ENCODE measurements at places on chromosomes 7 and 10. TPM values are rescaled to one million over a fixed set of nuclear protein-coding genes. Genes with fewer than 3 reads are reported as not detected.

TMEM139 gene
- 70.5 TPM for total RNA-seq

COX19 gene
- total RNA-seq: 10.0 TPM

MMRN2 gene
- total RNA-seq: 0.55 TPM

EBLN1 gene
- total RNA-seq: not detected

IFIT1B gene
- not detected for total RNA-seq

CALCR gene
- 0.17 TPM for total RNA-seq

CLCN1 gene
- total RNA-seq: not detected
